Femur (tissue), 1 donor: ENCODE measurements at places on chromosomes 2 and 18.

- no peak for DNase-seq
These were observed 629.7 kb downstream of the IRS1 start for GRCh38 chr2:226169751-226170581.

GRCh38 chr2:217520356-217521010 is 482.3 kb downstream of the TNS1 start:
- DNase-seq, result no peak

DNA sequence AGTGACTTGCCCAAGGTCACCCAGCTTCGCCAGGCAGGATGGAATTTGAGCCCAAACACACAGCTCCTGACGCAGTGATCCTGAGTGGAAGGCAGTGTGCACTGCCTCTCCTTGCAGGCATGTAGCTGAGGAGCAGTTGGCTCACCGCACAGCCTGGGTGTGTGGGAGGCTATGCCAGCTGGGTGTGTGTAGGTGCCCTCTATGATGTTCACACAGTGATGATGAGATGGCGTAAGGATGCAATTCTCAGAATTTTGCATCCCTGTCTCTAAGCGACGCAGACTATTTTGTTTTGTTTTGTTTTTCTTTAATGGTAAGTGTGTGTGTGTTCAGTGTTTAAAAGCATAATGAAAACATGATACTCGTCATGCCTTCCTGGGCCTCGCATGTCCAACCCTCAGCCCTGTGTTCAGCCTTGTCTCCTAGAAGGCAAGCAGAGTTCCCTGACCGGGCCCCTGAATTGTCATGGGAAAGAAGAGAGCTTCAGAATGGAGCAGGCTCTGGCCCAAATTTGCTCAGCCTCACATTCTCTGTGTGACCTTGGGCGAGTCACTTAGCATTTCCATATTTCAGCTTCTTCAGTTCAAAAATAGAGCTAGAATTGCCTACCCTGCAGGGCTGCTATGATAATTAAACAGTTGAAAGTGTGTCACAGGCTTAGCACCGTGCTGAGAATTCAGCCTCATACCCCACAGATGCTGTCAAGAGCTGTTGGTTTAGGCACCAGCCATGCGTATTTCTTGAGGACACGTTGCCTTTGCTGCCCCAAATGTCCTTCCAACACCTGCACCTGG is 603.6 kb upstream of the RAB6C start:
- DNase-seq, result no peak

DNA sequence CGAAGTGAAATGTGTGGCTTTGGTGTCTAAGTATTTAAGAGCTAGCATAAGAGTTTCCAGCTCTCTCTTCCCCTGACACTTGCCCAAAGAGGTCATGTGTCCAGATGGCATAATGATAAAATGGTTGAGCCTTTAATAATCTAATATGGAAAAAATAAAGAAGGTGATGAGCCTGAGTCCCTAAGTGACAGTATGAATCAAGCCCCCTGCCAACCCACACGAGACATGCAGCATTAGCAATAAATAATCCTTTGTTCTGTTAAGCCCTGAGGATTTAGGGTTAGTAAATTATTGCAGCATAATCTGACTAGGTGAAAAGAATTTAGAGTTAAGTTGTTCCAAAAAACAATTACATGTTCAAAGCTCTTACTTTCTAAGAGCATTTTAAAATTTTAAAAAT is 217.2 kb upstream of the CCDC150 start:
- no peak for DNase-seq

- no peak for DNase-seq
These were observed 85.0 kb downstream of the IKZF2 start for GRCh38 chr2:213066443-213066743.
